Heart right ventricle (tissue), 16 donors: ENCODE measurements at places on chromosomes 3 and 15.

GRCh38 chr3:184315871-184316661 lies 1.7 kb downstream of the EIF4G1 start:
- DNase-seq = no peak

GRCh38 chr3:73228000-73228399 lies 166.5 kb downstream of the EBLN2 start:
- DNase-seq = no peak

- no peak for DNase-seq
Measured at GRCh38 chr3:122623031-122623829, 45.8 kb downstream of the PARP15 start.

GRCh38 chr3:120182613-120183511 lies 88.6 kb upstream of the GSK3B start:
- peak; percentile 21 for DNase-seq

DNA sequence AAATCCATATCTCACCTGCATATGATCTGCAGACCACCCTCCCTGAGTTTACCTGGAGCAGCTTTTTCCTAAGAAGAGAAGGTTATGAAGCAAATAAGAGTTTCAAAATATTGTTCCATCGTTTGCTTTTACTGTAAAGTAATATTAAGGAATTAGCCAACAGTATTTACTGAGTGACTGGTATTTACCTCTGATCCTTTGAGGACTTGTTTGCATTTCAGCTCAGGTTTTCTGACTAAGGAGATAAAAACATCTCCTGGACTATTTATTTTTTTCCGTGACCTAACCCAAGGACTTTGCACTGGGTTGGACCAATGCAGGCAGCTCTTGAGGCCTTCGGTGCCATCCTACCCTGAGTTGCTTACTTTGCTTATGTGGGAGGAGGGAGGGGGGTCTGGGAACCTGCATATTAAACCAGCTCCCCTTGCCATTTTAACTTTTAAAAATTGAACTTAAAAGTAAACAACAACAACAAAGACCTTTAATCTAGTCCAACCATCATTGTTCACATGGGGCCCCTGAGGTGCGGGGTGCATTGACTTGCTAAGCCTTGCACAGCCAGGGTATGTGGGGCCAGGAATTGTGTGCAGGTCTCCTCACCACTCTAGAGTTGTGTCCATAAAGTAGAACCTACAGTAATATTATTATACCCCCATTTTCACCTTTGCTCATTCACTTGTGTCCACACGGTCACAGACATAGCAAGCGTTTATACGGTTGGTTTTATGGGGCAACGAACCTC lies 39.3 kb downstream of the TRAK1 start:
- DNase-seq = no peak

DNA sequence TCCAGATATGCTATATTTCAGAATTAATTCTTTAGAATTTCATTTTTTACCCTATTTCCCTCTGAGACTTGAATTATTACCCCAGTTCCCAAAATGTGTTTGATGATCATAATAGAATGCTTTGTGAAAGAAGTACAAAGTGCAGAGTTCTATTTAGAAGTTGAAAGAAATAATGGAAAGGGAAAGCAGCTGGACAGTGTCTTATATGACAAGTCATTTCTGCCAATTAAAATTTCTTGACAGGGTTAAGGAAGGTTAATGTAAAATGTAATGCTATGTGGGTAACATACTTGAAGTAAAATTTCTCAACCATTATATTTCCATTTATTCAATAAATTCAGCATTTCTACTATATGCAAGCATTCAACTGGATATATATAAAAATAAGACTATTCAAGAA lies 33.1 kb downstream of the FGF7 start:
- no peak for DNase-seq

GRCh38 chr3:66093981-66094380 lies 55.3 kb upstream of the MAGI1 start:
- DNase-seq = no peak

GRCh38 chr15:34362047-34362773 lies 4.8 kb downstream of the LPCAT4 start:
- DNase-seq = no peak

GRCh38 chr3:189507856-189508255 lies 123.3 kb upstream of the TP63 start:
- DNase-seq = no peak

GRCh38 chr3:57951066-57951882 lies 56.9 kb upstream of the FLNB start:
- peak; percentile 85 for DNase-seq

- DNase-seq = no peak
Measured at GRCh38 chr3:157369727-157370421, 66.8 kb upstream of the PTX3 start.

DNA sequence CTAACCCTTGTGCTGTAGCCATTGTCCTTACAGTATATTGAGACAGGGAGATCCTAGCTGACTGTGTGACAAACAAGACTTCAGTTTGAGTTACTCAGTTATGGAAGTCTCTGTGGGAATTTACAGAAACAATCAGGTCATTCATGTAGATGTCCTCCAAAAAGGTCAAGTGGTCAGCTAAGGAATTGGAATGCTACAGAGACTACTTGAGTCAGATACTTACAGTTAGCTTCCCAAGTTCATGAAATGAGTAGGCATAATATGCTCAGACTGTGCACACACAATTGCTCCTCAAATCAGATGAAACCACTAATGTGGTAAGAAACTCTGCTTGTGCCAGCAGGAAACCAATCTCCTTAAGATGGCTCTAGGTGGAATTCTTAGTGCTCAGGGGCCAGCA lies 985.7 kb downstream of the NSUN3 start:
- no peak for DNase-seq

DNA sequence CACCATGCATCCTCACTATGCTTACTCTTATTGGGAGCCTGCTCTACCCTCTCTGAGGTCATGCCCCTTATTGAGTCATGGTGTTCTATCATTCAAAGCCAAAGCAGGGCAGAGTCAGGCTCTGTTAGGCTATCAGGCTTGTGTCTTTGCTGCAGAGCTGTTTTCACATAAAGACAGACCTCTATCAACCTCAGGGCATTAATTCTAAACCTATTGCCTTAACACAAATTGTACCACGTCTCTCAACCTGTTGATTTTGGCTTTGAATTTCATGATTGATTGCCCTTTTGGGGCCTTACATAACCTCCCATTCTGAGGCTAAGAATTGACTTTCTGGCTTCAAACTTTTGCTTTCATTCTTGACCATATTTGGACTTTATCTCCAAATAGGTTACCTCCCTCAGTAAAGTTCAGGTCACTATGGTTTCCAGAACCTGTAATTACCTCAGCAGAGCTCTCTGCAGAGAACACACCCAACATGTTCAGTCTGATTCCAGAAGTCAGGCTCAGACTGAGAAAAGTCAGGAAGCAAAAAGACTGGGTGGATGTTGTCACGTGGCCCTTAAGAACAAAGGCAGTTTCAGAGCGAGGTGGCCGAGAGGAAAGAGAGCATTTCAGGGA lies 221.4 kb upstream of the NANOGP8 start:
- no peak for DNase-seq

GRCh38 chr3:54225841-54226528 lies 103.6 kb downstream of the CACNA2D3 start:
- no peak for DNase-seq

DNA sequence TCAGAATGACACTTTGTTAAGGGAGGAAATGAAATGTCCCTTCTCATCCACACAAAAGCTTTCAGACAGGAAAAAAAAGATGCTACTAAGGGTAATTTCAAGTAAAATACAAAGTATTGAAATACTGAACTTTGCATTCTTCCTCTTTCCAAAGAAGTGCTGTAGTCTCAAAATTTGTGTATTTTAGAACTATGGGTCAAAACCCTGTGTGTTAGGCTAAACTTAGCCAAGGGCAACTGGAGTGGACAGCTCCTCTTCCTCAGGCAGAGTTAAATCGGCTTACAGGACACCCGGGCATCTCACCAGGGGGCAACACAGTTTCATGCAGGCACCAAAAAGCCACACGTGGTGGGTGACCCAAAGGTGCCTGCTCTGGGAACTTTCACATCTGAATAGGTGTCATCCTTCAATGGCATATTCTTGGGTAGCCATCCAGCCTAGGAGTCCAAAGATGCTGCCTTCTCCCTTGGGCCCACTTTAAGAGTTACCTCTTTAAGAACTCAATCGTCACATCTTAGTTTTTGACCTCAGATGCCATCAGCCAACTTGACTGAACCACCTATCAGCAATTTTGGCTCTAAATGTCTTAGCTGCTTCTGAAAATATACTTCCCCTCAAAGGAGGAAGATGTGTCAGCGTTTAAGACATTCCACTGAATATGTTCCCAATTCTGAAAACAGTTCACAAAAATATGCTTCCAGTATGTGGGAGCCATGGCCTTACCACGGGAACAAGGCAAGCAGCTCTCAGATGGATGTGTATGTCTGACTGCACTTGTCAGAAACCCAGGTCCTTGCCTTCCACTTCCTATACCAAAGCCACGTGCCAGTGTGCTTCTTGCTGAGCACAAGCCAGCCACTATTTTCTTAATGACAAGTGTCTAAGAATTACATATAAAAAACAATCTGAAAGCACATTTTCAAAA lies 32.2 kb upstream of the MUC13 start:
- DNase-seq = no peak

DNA sequence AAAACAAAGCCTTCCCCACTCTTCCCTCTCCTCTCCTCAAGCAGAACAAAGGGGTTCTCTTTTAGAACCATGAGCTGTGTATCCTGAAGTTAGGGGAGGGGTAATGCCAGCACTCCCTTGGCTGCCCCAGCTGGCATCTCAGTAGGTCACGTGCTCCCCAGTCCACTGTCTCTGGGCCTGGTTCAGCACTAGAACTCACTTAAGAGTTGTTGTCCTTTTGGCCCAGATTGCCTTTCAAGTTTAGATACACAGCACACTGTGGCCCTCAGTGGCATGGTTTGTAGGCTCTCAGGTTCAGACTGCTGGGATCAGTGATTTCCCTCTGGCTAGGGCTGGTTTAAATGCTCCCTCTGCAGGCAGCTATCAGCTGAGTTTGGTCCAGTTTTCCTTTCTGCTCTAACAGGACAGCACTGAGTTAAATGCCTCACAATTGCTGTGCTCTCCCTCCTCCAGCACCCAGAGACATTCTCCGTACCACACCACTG lies 188.4 kb upstream of the ST8SIA2 start:
- DNase-seq = no peak

DNA sequence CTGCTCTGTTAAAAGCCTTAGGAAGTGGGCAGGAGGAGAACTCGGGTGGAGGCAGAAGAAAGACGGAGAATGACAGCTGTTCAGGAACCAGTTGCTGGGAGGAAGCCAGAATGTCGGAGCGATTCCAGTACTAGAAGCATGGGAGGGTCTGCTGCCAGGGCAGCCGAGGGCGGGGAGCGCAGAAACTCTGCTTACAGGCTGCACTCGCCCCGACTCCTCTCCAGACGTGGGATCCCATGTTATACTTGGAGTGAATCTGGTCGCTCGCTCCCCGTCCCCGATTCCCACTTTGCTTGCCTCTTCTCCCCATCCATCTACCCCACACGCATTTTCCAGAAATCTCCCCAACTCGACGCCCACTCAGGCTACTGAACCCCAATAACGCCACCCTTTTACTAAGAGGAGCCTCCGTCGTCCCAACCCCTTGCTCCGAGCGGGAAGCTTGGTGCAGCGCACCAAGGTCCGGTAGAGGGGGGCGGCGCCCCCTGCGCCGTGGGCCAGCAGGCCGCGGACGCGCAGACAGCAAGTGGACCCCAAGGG lies 665 bp downstream of the GATM start:
- peak; percentile 39 for DNase-seq

GRCh38 chr3:9135930-9136525 lies 113.4 kb downstream of the SRGAP3 start:
- peak; percentile 25 for DNase-seq

DNA sequence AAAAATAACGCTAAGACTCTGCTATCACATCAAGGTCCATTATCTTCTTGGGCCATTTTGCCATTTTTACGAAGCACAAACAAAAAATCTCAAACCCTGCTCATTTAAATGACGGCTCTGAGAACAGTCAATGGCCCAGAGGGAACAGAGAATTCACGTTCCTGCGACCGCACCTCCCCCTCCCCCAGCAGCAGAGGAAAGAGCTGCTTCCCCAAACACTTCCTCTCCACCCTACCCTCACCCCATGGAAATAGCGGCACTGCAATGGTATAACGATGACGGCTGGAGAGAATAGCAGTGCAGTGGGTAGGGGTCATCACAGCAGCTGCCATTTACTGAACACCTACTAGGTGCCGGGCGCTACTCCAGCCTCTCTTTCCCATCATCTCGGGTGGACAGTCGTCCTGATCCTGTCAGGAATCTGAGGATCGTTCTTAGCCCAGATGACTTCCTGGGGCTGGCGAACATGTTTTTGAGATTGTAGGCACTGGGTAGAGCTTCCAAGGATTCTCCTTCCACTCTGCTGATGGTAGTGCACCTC lies 113.3 kb downstream of the IQSEC1 start:
- no peak for DNase-seq

DNA sequence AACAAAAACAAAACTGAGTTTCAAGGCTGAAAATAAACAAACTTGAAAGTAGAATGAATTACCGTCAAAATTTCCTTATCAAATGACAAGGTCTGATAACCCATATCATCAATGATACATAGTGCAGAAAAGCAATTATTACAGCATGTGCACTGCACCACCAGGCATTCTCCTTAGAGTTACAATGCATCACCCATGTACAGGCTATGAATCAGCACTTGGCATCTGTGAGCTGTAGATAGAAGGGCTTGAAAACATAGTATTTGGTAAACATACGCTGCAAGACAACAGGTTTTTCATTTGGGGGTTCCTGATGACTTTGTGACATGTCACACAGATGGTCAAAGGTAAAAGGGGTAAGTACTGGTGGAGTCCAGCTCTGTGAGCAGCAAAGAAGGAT lies 265.1 kb downstream of the CTNNB1 start:
- no peak for DNase-seq

DNA sequence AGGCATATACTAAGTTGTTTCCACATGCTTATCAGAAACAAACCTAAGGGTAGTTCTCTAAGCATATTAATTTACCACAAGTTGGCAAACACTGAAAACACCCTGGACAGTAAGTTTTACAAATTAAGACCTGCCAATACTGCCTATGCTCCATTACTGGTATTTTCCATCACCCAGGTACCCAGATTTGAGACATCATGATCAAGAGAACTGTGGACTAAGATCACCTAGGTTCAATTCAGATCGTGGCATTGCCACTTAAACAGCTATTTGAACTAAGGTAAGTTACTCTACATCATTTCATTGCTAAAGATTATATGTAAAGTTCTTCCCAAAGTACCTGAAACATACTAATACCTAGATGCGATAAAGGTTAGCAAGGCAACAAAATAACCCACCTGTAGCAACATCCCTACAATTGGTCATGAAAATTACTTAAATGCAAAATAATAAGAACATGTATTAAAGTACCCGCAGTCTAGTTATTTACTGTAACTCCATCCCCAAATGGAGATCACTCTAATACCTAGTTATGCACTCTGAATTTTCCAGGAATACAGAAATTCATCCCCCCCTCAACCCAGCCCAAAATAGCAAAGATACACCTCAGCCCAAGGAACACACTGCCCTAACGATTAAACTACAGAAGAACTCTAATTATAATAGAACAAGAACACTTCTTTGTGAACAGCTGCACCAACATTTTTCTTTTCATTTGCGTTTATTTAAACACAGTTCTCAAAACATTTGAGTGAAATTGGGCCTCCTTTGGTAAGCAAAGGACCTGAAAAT lies 21.6 kb downstream of the TRA2B start:
- DNase-seq = no peak
